ENCODE measurements at places on chromosomes 1 and 21. TPM values are rescaled to one million over a fixed set of nuclear protein-coding genes. Genes with fewer than 3 reads are reported as not detected.

The LAMC2 gene
- total RNA-seq = 173 TPM

The SPATA17 gene
- 0.58 TPM for total RNA-seq

The OR14K1 gene
- not detected for total RNA-seq

The MIXL1 gene
- 0.10 TPM for total RNA-seq

The METTL13 gene
- 31.8 TPM for total RNA-seq

The RGS8 gene
- not detected for total RNA-seq

The S100A8 gene
- not detected for total RNA-seq

The CYB5RL gene
- 4.7 TPM for total RNA-seq

The GCSAML gene
- total RNA-seq = not detected

The ADCY10 gene
- 0.06 TPM for total RNA-seq

The OR10J1 gene
- total RNA-seq = not detected

The SRM gene
- 76.9 TPM for total RNA-seq

The CEP170 gene
- 100 TPM for total RNA-seq

The FAM72C gene
- 1.4 TPM for total RNA-seq

The E2F2 gene
- 0.82 TPM for total RNA-seq

The AXDND1 gene
- total RNA-seq = not detected

The CFHR3 gene
- total RNA-seq = not detected

The NBPF20 gene
- total RNA-seq = 3.2 TPM

The TNFRSF9 gene
- total RNA-seq = 6.7 TPM

The UTS2 gene
- total RNA-seq = not detected

Measured in glomerular endothelial cell (primary cell).